ENCODE measurements at places on chromosomes 5 and 9. TPM values are rescaled to one million over a fixed set of nuclear protein-coding genes. Genes with fewer than 3 reads are reported as not detected.

Gene TMEM232
- 0.21 TPM for total RNA-seq

Gene EPB41L4B
- total RNA-seq = 27.8 TPM

Gene CNTNAP3B
- total RNA-seq = 8.1 TPM

Gene DBH
- not detected for total RNA-seq

DNA sequence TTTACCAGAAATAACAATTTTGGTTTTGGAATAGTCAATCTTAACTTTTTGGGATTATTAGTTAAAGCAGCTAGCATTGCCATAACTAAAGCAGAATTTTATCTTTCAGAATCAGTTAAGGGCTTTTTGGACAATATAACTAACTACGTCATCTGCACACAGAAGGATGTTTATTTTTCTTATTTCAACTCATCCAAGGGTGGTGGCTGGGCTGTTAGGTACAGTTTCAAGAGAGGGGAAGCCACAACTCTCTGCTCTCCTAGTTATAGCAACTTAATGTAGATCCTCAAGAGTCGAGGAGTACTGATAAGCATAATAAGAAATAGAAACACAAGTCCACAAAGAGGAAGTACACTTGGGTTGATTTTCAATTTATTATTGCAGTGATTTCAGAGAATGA, 65.6 kb downstream of the ANKRD55 start:
- DNase-seq = no peak
- no peaks in the 10 kb centered on the region for H3K4me1 ChIP-seq
- no peaks in the 10 kb centered on the region for H3K36me3 ChIP-seq
- H3K27me3 ChIP-seq = no peaks in the 10 kb centered on the region
- H3K27ac ChIP-seq = no peak overlapping the region
- no peak overlapping the region for H3K4me3 ChIP-seq

DNA sequence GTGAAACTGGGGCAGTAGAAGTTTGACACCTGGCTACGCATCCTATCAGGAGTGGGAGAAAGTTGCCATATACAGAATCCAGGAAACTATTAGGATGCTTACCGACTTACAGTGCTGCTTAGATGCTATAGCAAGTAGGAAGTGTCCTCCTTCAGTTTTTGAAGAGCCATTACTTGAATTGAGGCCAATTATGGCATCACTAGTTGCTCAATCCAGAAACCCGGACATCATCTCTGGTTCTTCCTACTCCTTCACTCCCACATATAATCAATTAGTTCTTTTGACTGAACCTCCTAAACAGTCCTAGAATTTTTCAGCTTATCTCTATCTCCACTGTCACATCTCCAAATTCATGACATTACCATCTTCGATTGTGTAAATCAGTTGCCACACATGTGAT, 41.8 kb upstream of the UGCG start:
- no peaks in the 10 kb centered on the region for H3K4me1 ChIP-seq
- H3K36me3 ChIP-seq = no peaks in the 10 kb centered on the region
- H3K4me3 ChIP-seq = no peak overlapping the region
- no peak for DNase-seq

DNA sequence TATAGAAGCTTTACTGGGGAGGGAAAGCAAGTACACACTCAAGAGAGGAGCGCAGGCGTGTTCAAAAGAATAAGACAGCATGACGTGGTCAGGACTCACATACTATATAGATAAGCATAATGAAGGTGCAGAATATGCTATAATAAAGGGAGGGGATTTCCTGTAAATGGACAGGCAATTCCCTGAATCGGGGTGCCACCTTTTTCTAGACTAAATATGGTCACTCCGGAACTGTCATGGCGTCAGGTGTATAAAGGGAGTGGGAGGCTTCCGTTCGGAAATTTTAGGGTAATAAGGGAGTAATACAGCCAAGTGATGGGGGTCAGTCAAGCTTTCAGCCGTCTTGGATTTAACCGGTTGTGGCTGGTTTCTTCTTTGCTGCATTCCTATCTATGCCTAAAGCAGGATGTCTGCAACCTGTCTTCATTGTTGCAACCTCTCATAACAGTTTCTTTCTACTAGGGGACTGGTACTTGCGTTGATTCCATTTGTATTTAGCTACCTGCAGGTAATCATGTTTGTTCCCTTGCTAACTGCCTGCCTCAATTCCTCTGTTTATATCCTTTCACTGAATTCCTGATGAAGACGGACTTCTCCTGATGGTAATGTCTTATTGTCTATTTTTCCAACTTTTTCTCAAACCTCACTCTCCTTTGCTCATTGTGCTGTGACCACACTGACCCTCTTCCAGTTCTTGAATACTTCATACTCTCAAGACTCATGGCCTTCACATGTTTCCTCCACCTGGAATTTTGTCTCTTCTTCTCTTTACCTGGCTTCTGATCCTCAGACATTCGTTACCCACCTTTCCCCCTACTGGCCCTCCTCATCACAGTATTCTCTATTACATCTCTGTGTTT, 48.9 kb downstream of the PRR16 start:
- no peaks in the 10 kb centered on the region for H3K4me1 ChIP-seq
- no peak overlapping the region for H3K27ac ChIP-seq
- no peak for DNase-seq
- no peaks in the 10 kb centered on the region for H3K27me3 ChIP-seq
- no peaks in the 10 kb centered on the region for H3K36me3 ChIP-seq
- H3K4me3 ChIP-seq = no peak overlapping the region

- no peak overlapping the region for H3K27ac ChIP-seq
- no peaks in the 10 kb centered on the region for H3K27me3 ChIP-seq
- H3K4me1 ChIP-seq = no peaks in the 10 kb centered on the region
- no peak for DNase-seq
- no peak overlapping the region for H3K4me3 ChIP-seq
Measured at GRCh38 chr5:28077291-28078240, 1039.2 kb upstream of the CDH9 start.

GRCh38 chr9:81076131-81076530, 613.2 kb downstream of the TLE1 start:
- DNase-seq = no peak
- H3K4me3 ChIP-seq = no peak overlapping the region
- no peaks in the 10 kb centered on the region for H3K36me3 ChIP-seq
- no peaks in the 10 kb centered on the region for H3K4me1 ChIP-seq
- no peak overlapping the region for H3K27ac ChIP-seq

DNA sequence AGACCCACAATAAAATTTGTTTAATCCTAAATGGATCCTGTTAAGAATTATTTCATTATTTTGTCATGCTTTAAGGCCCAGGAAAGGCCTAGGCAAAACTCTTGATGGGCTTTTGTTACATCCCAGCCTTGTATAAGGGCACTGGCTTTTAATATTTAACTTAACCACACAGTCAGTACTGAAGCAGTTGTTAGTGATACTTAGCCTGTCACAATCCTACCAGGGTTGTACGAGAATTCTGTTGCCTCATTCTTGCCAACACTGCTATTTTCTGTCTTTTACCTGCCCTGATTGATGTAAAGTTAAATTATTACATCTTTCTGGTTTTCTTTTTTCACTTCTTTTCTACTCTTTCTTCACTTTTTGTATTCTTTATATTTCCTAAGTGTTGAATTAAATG, 10.9 kb downstream of the ZNF169 start:
- H3K4me3 ChIP-seq = no peak overlapping the region
- H3K36me3 ChIP-seq = no peaks in the 10 kb centered on the region
- no peaks in the 10 kb centered on the region for H3K27me3 ChIP-seq
- no peak for DNase-seq
- no peak overlapping the region for H3K27ac ChIP-seq

GRCh38 chr9:112659906-112660305, 58.0 kb downstream of the INIP start:
- no peaks in the 10 kb centered on the region for H3K36me3 ChIP-seq
- H3K4me3 ChIP-seq = no peak overlapping the region
- H3K4me1 ChIP-seq = no peaks in the 10 kb centered on the region
- DNase-seq = no peak

DNA sequence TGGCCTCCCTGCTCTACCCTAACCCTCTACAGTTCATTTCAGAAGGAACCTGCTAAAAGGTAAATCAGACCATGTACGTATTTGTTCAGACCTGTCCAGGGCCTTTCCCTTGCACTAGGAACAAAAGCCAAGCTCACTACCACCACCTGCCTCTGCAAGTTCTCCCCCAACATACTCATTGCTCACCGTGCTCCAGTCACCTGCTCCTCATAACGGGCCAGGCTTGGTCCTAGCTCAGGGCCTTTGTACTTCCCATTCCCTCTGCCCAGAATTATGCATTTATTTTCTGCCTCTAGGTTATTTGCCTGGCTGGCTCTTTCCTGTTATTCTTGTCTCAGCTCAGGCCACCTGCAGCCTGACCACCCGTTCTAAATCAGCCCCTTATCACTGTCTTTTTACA, 4.8 kb upstream of the FGF1 start:
- H3K4me3 ChIP-seq = no peak overlapping the region
- H3K27me3 ChIP-seq = no peaks in the 10 kb centered on the region
- DNase-seq = no peak
- no peaks in the 10 kb centered on the region for H3K4me1 ChIP-seq

DNA sequence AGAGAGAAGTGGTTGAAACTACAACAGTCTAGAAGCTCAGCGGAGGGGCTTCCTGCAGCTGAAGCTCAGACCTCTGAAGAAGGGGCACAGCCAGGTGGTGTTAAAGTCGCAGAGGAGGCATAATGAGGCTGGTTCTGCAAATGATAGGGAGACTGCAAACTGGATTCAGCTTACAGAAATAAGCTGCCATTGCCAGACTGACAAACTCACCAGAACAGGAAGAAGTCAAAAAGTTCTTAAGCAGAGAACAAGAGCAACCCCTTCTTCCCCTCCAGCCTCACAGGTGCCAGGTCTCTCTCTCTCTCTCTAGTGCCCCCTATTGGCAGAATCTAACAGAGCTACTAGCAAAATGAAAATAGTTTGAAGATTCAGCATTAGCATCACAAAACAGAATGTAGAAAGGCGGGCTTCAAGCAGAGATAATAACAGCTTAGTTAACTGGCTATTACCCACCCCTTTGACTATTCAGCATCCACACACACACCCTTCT, 76.7 kb downstream of the GRAMD2B start:
- DNase-seq = no peak
- H3K4me1 ChIP-seq = no peaks in the 10 kb centered on the region
- no peak overlapping the region for H3K4me3 ChIP-seq
- no peak overlapping the region for H3K27ac ChIP-seq
- no peaks in the 10 kb centered on the region for H3K27me3 ChIP-seq

GRCh38 chr5:72511774-72512592, 4.8 kb upstream of the ZNF366 start:
- H3K4me1 ChIP-seq = no peaks in the 10 kb centered on the region
- H3K27ac ChIP-seq = no peak overlapping the region
- no peak overlapping the region for H3K4me3 ChIP-seq
- no peak for DNase-seq

DNA sequence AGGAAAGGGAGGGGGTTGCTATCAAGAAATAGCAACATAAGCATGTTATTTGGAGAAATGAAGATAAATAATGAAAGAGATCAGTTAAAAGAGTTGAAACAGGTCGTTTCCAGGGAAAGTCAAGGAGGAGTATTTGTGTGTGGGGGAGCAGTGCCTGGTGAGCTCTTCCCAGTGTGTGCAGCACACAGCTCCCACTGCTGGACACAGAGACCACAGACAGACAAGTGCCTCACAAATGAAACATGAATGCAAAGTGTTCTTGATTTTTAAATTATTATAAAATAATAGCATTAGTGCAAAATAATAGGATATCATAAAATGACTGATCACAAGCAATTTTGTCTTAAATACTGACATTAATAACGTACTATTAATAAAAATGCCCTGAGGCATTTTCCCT, 40.8 kb downstream of the LIFR start:
- DNase-seq = no peak
- no peak overlapping the region for H3K27ac ChIP-seq
- no peak overlapping the region for H3K4me3 ChIP-seq
- no peaks in the 10 kb centered on the region for H3K27me3 ChIP-seq
- peaks cover under 1% of the 10 kb centered on the region for H3K36me3 ChIP-seq

GRCh38 chr5:115842089-115842935, 577 bp downstream of the AP3S1 start:
- H3K27me3 ChIP-seq = no peaks in the 10 kb centered on the region
- H3K36me3 ChIP-seq = peaks cover 22% of the 10 kb centered on the region

DNA sequence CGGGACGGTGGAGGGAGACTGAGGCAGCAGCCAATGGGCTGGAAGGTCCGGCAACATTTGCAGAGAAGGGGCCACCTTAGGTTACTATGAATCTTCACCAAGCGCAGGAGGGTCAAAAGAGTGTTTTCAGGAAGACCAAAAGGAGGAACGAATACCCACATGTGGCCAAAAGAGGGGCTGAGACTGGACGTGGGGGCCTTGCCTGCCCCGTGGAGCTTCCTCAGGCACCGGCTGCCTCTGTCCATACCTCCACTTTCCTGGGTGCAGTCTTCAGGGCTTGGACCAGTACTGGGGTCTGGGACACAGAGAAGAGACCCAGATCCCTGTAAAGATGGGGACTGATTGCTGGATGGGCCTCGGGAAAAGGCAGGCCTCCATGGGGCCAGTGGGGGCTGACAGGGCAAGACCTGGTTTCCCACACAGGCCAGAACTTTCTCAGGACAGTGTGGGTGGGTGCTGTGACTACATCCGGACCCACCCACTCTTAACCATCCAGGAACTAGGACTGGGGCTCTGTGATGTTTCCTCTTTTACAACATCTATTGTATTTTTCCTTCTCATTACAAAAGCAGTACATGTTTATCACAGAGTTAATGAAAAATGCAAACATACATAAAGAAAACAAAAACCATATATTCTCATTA, 294.7 kb downstream of the ZSWIM6 start:
- no peak overlapping the region for H3K27ac ChIP-seq
- no peak for DNase-seq
- H3K27me3 ChIP-seq = no peaks in the 10 kb centered on the region
- H3K4me3 ChIP-seq = no peak overlapping the region
- H3K4me1 ChIP-seq = peaks cover 5% of the 10 kb centered on the region

DNA sequence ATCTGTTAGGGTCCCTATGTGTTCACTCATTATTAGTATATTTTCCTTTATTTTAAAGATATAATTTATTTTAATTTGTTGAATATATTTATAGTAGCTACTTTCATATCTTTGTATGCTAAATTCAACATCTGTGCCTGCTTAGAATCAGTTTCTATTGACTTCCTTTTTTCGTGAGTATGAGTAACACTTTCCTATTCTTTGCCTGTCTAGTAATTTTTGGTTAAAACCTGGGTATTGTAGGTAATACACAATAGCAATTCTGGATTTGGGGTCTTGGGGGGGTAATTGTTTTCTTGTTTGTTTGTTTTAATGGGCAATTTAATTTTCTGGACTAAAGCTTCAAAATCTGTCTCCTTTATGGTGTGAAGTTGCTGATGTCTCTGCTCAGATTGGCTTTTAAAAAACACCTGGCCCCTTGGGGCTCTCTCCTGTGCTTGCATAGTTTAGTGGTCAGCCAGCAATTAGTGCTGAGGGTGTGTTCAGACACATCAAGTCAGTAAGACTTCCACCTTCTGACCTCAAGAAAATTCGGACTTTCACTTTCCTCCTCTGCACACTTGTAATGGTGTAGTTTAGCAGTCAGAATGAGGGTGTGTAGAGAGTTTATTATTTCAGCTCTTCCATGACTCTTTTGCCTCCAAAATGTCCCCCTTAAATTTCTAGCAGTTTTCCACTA, 124.4 kb upstream of the MAP1B start:
- no peak overlapping the region for H3K4me3 ChIP-seq
- no peak for DNase-seq
- no peaks in the 10 kb centered on the region for H3K4me1 ChIP-seq
- no peaks in the 10 kb centered on the region for H3K36me3 ChIP-seq
- no peak overlapping the region for H3K27ac ChIP-seq
